ENCODE measurements at places on chromosomes 1 and 21.

DNA sequence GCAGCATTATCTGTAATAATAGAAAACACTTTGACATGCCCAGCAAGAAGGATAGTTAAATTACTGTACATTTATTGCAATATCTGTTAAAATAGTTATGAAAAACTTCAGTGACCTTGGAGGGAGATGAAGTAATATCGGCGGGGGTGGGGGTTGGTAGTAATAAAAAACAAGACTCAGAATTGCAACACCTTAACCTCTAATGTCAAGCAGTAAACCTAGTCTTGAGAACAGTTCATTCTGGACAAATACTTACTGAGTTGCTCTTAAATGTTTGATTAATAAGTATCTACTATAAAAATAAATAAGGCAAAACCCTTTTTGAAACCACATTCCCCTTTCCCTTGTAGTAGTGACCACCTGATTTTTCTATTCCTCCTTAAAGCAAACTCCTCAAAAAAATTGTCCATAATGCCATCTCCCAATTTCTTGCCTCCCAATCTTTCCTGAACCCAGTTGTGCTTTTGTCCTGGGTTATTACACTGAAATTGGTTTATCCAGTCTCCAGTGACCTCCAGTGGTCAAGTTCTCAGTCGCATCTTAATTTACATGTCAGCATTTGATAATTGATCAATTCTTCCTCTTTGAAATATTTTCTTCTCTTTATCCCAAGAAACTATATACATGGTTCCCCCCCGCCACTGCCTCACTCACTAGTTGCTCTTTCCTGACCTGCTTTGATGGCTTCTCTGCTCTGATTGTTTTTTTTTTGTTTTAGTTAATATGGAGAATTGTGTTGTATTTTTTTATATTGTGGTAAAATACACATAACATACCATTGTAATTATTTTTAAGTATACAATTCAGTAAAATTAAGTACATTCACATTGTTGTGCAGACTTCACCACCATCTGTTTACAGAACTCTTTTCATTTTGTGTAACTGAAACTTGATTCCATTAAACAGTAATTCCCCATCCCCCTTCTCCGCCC, 36.8 kb downstream of the RAP1A start:
- no peak for DNase-seq

- DNase-seq, result no peak
Measured at GRCh38 chr1:5448486-5448885, 543.7 kb downstream of the NPHP4 start.

DNA sequence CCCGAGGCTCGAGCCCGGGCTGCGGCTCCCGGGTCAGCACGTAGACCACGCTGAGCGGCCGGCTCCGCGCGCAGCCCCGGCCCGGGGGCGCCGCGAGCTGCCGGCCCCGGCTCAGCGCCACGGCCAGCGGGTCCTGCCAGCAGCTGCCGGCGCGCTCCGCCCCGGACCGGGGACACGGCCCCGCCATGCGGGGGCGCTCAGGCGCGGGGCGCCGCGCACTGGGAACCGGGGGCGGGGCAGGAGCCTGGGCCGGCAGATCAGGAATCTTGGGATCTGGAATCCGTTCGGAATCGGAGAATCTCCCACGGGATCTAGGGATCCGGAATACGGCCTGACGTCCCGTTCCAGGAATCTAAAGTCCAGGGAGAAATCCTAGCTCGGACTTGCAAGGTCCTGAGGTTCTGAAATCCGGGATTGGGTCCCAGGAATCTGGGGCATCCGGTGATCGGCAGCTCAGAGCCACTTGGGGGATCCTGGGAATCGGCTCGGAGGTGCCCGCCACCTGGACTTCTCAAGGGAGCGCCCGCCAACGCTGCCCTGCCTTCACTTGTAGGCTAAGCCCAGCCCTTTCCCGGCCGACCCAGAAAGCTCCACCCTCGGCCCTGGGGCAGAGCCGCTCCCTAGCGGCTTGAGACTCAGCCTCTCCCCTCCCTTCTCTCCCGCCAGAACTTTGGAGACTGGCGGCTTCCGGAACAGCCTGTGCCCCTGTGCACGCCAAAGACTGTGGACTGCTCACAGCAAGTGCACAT, at the start of gene MAP3K6:
TSS of gene MAP3K6 (minus strand) at position 551 of the 749 bp plus-strand sequence. CDS start at position 187, 364 bp downstream.
- DNase-seq, result no peak

- DNase-seq, result no peak
Measured at GRCh38 chr1:150281758-150282557, at the start of gene CIART. TSS of gene CIART (plus strand) at chr1:150282554. CDS start at chr1:150283268, 714 bp downstream.

DNA sequence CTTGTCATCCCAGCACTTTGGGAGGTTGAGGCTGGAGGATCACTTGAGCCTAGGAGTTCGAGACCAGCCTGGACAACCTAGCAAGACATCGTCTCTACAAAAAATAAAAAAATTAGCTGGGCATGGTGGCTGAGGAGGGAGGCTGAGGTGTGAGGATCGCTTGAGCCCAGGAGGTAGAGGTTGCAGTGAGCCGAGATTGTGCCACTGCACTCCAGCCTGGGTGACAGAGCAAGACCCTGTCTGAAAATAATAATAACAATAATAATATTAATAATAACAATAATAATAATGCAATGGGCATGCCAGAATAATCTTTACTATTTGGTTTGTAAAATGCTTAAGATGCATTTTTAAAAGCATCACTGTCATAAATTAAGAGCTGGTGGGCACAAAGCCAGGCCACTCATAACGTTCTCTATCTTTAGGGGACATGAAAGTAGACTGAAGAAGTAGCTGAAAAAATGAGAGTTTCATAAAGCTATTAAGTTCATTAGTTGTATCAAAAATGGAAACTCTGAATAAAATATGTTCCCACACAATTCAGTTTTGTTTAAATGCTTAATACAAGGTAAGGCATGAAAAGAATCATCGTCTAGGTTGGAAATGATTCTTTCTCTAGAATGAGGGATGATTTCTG, 51.6 kb upstream of the ITPKB start:
- no peak for DNase-seq

- no peak for DNase-seq
Measured at GRCh38 chr1:143666851-143667250, 304.9 kb downstream of the FAM72C start.

- no peak for DNase-seq
Measured at GRCh38 chr21:46448108-46448507, 10.6 kb upstream of the DIP2A start.

- DNase-seq, result no peak
Measured at GRCh38 chr1:43870306-43870705, 63.3 kb upstream of the ARTN start.

- DNase-seq, result no peak
Measured at GRCh38 chr1:197092491-197093023, 25.5 kb upstream of the F13B start.

- DNase-seq, result no peak
Measured at GRCh38 chr1:13586001-13586400, 2.4 kb downstream of the PDPN start.

DNA sequence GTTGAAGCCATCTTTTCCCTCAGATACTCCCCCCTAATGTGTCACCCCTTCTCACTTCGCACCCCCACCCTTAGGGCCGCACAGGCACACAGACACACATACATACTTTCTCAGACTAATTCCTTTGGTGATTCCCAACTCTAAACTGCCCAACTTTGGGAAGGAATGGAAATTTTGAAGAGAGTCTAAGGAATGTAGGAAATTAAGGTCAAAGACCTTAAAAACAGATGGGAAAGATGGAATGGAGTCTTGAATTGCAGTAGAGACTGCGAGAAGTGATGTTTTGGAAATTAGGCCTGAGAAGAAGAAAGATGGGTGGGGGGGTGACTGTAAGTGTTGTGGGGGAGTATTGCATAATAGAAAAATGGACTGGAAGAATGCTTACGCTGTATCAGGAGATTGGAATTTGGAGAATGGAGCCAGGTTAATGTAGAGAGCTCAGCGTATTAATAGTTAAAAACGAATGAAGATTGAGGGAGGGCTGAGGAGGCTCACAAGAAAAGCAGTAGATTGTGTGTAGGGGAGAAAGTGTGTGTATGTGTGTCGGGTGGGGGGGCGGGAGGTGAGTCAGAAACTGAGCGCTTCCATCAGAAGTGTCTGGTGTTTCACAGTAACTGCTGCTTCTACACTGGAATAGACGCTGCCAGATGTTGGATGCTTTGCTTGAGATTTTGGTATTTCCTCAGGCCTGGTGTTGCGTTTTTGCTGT, 1.7 kb downstream of the PIP5K1A start:
- DNase-seq, result no peak
